ENCODE measurements at places on chromosomes 13 and 19.

GRCh38 chr13:27806744-27807387, 14.6 kb downstream of the GSX1 start:
- DNase-seq, result no peak

- DNase-seq, result no peak
Observed at GRCh38 chr19:54421521-54421920, 6.3 kb downstream of the TTYH1 start.

DNA sequence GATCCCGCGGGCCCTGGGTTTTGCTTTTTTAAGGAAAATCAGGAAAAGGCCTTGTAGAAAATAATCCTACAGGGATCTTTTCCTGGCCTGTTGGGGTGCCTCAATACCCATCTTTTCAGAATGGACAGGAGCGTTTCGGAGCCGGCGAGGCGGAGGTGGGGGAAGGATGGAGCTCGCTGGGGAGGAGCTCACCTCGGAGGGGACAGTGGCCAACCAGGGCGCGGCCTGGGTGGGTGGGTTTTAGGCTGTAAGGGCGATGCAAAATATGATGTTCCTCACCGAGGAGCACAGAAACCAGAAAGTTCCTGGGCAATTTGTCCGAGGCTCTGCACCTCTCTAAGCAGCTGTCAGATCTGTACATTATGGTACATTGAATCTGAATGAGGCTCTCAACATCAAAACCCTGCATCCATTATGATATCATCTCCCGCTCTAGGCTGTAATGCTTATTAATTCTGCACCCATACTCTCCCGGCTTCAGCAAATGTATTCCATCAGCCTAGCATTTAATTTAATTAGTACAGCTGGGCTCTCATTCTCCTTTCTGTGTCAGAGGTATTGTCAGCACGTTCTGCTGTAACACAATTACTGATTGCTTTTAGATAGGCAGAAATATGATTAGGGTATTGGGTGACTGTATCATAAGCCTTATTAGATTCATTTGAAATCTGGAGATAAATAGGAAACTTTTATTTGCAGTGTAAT, 90.3 kb upstream of the SOX1 start:
- no peak for DNase-seq

DNA sequence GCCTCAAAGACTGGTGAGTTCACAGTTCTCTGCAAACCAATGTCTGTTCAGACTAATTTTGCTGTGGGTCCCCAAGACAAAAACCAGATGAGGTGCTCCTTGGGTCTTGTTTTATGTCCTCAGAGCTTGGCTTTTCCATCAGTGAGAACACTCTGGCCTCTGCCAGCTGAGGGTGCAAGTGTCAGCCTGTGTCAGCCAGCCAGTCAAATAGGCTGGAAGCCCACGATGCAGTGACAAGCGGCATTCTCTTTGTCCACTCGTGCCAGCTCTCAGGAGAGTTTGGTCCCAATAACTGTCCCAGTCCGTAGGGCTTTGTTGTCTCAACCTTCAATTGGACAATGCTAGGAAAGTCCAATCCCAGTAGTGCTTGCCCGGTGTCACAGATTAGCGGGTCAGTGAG, 9.4 kb upstream of the AKT2 start:
- no peak for DNase-seq

DNA sequence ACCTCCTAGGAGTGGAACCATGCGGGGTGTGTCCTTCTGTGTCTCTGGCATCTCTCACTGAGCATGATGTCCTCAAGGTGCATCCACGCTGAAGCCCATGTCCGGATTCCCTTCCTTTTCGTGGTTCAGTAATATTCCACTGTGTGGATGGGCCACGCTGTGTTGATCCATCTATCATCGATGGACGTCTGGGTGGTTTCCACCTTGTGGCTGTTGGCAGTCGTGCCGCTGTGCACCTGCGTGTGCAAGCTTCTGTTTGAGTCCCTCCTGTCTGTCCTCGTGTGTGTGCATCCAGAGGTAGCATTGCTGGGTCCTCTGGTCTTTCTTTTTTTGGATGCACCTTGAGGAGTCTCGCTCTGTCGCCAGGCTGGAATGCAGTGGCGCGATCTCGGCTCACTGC, 11.2 kb upstream of the GNA15 start:
- no peak for DNase-seq

GRCh38 chr13:110853235-110853721, 61.6 kb downstream of the ANKRD10 start:
- DNase-seq, result no peak

GRCh38 chr13:111006506-111007031, 91.7 kb upstream of the ANKRD10 start:
- no peak for DNase-seq

DNA sequence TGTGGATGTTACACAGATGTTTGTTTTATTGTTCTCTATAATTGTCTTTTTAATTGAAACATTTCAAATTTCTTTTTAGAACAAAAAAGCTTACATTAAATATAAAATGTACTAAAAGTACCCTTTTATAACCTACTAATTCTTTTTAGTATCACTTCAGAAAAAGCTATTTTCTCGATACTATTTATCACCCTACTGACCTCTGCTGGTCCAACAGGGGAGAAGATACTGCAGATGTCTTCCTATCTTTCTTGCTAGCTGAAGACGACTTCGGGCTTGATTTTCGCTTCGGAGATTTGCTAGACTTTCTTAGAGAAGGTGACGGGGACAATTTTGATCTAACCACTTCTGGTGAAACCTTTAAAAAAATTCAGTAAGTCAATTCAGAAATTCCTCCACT, 42.4 kb downstream of the ZC3H13 start:
- DNase-seq, result no peak

GRCh38 chr13:22062478-22063205, 391.8 kb downstream of the FGF9 start:
- no peak for DNase-seq

- no peak for DNase-seq
Observed at GRCh38 chr13:19148561-19148960, 33.1 kb downstream of the TUBA3C start.

- no peak for DNase-seq
Observed at GRCh38 chr13:81442904-81443303, 1102.0 kb upstream of the SPRY2 start.

GRCh38 chr13:75452564-75452963, 29.4 kb downstream of the TBC1D4 start:
- DNase-seq, result no peak

DNA sequence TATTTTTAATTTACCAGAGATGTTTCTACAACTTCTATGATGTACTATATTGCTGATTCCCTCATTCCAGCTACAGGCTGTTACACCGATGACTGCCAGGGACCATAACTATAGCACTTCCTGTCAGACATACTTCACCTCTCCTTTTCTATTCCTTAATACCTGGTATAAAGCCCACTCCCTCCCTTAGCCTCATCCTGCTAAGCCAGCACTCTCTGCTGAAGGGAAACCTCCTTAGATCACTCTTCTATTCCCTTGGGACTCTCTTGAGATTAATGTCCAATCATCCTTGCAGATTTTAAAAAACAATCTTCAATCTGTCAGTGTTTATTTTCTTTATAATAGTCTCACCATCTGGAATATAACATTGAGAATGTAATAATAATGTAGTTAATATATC, 127.9 kb downstream of the DIAPH3 start:
- DNase-seq, result no peak

GRCh38 chr19:11534538-11534937, 4.1 kb upstream of the CNN1 start:
- no peak for DNase-seq

DNA sequence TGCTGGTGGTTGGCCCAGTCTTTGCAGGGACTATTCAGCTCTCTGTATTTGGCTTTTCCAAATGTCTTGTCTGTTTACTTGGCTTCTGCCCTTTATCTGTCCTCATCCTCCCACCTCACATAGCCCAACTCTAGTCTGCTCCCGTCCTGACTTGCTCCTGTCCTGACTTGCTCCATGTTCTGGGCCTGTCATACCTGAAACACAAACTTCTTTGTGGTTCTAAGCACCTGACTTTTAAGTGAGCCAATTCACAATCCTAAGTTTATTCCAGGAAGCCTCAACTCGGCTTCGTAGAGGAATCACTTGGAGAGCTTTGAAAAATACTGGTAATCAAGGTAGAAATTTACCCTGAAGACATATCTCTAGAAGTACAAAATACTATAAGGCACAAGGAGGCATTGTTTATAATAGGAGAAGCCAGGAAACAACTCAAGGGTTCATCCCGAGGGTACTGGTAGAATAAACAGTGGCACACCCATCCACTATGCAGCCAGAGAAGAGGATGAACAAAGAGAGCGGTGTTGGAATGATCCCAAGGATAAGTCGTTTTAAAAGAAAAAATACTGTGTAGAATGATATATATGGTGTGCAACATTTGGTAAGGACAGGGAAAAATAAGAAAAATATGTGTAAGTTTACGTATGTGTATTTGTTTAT, 284.5 kb downstream of the FGF14 start:
- DNase-seq, result no peak

- no peak for DNase-seq
Observed at GRCh38 chr13:27911521-27911920, 8.3 kb upstream of the PDX1 start.

GRCh38 chr13:22240716-22241115, 569.8 kb downstream of the FGF9 start:
- no peak for DNase-seq

DNA sequence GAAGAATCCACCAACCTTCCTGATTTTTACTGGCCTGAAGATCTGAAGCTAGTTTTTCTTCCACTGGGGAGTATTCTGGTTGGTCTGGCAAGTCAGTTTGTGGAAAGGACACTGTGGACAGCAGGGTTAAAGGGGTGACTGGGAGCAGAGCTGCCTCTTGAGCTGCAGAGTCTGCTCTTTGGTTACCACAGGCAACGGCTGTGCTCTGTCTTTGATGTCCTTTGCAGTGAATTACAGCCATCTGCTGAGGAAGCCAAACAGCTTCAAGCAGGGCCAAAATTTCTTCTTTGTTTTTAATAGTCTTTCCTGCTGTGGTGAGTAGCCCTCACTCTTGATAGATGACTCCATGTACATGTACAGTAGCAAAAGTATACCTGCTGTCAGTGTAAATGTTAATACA, 75.7 kb downstream of the ZNF100 start:
- DNase-seq, result no peak
